Left ventricle myocardium inferior (tissue), 1 donor: ENCODE measurements at places on chromosomes 1 and 21. TPM values are rescaled to one million over a fixed set of nuclear protein-coding genes. Genes with fewer than 3 reads are reported as not detected.

DNA sequence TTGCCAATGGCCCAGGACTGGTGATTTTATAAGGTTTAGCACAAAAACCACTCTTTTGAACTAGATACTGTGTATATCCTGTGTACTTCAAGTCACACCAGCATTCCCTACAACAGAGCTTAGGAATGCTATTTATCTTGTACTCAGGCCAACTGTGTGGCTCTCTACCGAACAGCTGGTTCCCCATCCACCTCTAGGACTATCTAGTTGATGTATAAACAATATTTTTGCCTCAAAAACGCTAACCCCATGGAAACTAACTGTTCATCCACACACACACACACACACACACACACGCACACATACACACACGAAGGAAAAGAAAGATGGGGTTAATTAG is 28.7 kb upstream of the SLC45A3 start:
- DNase-seq, result no peak
- peak overlapping the region; percentile 27 for H3K27ac ChIP-seq
- peaks cover 31% of the 10 kb centered on the region for H3K4me1 ChIP-seq
- no peaks in the 10 kb centered on the region for H3K36me3 ChIP-seq

DNA sequence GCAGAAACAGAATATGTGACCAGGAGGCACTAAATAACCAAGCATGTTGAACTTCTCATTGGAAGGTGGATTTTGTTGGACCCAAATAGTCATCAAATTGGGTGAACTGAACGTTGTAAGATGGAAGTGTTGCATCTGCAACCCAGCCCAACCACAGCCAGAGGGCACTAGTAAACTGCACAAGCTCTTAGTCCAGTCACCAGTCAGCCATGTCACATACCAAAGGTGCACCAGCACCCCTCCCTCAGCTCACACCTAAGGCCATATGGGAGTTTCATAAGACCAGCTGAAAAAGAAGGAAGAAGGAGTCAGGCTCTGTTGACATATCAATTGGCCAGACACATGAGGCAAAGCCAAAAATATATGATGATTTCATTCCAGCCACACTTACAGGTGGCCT is 481.7 kb upstream of the NR5A2 start:
- no peak overlapping the region for H3K27ac ChIP-seq
- no peak overlapping the region for H3K4me3 ChIP-seq
- no peak for DNase-seq
- no peaks in the 10 kb centered on the region for H3K36me3 ChIP-seq

DNA sequence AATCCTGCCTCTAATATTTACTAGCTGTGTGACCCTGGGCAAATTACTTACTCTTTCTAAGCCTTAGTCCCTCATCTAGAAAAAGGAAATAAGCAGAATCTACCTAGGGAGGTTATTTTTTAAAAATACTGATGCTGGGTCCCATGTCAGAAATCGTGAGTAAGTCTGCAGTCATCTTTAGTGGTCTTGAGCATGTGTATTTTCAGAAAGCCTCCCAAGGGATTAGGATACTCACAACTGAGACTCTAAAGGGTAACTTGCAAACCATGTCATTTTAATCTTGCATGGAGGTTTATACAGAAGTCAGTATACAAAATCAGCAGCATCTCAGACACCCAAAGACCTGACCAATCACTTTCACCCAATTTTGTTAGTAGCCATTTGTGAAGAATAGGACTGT is 43.2 kb downstream of the DSTYK start:
- no peak overlapping the region for H3K27ac ChIP-seq
- no peak for DNase-seq
- no peaks in the 10 kb centered on the region for H3K27me3 ChIP-seq
- peaks cover 48% of the 10 kb centered on the region for H3K36me3 ChIP-seq
- H3K4me3 ChIP-seq, result no peak overlapping the region

DNA sequence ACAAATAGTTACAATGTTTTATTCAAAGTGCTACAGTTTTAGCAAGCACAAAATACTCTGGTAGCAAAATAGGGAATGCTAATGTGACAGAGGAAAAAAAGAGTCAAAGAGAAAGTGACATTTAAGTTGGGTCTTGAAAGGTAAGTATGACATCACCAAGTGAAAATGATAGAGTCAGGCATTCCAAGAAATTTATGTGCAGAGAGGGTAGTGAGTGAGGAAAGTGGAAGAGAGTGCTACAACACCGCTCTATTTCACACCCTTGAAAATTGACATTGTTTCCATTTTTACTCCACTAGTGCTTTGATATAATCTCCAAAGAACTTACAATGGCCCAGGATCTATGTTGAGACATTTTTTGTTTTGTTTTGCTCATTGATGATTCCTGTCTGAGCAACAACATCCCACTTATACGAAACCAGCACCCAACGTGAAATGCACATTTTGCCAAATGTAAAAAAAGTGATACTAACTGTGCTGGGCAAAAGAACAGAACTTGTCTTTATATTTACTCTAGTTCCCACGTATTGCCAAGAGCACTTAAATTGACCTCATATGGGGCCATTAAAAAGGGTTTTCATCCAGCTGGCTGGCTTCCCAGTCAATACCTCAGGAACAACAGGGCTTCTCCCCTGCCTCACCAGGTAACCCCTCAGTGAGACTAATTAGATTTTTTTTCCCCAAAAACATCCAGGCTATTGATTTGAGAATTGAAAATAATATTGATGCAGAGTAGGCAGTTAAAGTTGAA is 206.3 kb upstream of the NR5A2 start:
- no peak overlapping the region for H3K4me3 ChIP-seq
- H3K27me3 ChIP-seq, result no peaks in the 10 kb centered on the region
- no peaks in the 10 kb centered on the region for H3K36me3 ChIP-seq
- DNase-seq, result no peak

- H3K4me3 ChIP-seq, result no peak overlapping the region
- no peak overlapping the region for H3K27ac ChIP-seq
- no peaks in the 10 kb centered on the region for H3K27me3 ChIP-seq
- no peak for DNase-seq
Observed at GRCh38 chr1:217342105-217342504, 288.8 kb downstream of the GPATCH2 start.

GRCh38 chr21:42629933-42630589 is 23.4 kb upstream of the PDE9A start:
- no peak overlapping the region for H3K4me3 ChIP-seq
- H3K36me3 ChIP-seq, result no peaks in the 10 kb centered on the region
- H3K4me1 ChIP-seq, result peaks cover 14% of the 10 kb centered on the region
- no peak for DNase-seq

- peaks cover 9% of the 10 kb centered on the region for H3K4me1 ChIP-seq
- no peak for DNase-seq
- no peak overlapping the region for H3K4me3 ChIP-seq
- H3K27ac ChIP-seq, result no peak overlapping the region
Observed at GRCh38 chr1:12047120-12047876, 15.8 kb upstream of the TNFRSF8 start.

- H3K27ac ChIP-seq, result no peak overlapping the region
- H3K27me3 ChIP-seq, result peaks cover 76% of the 10 kb centered on the region
- peaks cover 6% of the 10 kb centered on the region for H3K36me3 ChIP-seq
- no peak overlapping the region for H3K4me3 ChIP-seq
- no peak for DNase-seq
- H3K4me1 ChIP-seq, result peaks cover 41% of the 10 kb centered on the region
Observed at GRCh38 chr1:6258675-6259074, 2.2 kb downstream of the GPR153 start.

- H3K4me1 ChIP-seq, result peaks cover 49% of the 10 kb centered on the region
- H3K27me3 ChIP-seq, result no peaks in the 10 kb centered on the region
- no peak for DNase-seq
Observed at GRCh38 chr1:185045814-185046492, 595 bp downstream of the RNF2 start.

- no peaks in the 10 kb centered on the region for H3K36me3 ChIP-seq
- no peak overlapping the region for H3K27ac ChIP-seq
- H3K27me3 ChIP-seq, result peaks cover 4% of the 10 kb centered on the region
Observed at GRCh38 chr1:64263335-64263734, 59.9 kb downstream of the UBE2U start.

GRCh38 chr1:16218014-16218673 is 5.7 kb upstream of the ARHGEF19 start:
- H3K4me1 ChIP-seq, result peaks cover 23% of the 10 kb centered on the region
- peak overlapping the region; percentile 79 for H3K27ac ChIP-seq
- no peaks in the 10 kb centered on the region for H3K36me3 ChIP-seq

DNA sequence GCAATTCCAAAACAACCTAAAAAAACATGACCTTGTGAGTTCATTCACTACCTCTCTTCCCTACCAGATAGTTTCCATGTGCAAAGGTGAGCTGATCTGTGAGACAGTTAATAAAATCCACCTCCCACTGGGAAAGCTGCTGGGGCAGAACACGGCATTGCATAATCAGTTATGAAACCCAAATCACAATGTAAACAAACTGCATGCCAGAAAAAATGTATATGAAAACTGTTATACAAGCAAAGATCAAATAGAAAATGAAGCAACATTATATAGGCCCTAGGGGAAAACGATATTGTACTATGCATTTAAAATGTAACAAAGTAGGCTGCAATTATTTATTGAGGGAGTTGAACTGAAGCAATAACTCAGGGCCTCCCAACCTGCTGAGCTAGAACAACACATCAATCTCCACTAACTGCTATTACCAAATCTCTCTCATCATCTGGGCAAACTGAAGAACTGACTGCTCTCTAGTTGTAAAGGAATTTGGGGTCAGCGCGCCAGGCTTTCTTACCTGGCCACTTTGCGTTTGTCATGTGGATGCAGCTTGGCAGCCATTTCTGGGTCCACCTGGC is 31.0 kb downstream of the TRIT1 start:
- H3K27ac ChIP-seq, result no peak overlapping the region
- H3K4me1 ChIP-seq, result no peaks in the 10 kb centered on the region
- peaks cover 59% of the 10 kb centered on the region for H3K36me3 ChIP-seq
- H3K27me3 ChIP-seq, result no peaks in the 10 kb centered on the region
- DNase-seq, result no peak

DNA sequence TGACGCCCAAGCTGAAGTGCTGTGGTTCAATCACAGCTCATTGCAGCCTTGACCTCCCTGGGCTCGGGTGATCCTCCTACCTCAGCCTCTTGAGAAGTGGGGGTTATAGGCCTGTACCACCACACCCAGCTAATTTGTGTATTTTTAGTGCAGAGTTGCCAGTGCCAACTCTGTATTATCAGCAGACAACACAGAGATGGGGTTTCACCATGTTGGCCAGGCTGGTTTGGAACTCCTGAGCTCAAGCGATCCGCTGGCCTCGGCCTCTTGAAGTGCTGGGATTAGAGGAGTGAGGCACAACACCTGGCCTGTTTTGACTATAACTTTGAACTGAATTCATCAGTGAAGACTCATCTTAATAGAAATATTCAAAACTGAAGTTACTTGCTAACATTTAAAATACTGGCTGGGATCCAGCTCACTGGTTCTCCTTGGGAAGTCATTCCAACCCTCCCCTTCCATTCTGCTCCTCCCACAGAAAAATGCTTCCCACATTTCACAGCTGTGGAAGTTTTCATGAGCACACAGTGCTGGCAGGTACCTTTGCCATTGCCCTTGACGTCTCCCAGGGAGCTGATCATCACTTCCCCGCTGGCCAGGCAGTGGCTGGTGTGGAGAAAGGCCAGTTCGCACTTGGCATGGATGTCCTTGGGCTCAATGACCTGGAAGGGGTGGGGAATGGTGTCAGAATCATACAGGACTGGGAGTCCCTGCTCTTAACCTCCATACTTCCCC is 4.7 kb downstream of the SELENBP1 start:
- no peaks in the 10 kb centered on the region for H3K27me3 ChIP-seq
- H3K4me1 ChIP-seq, result peaks cover 60% of the 10 kb centered on the region
- no peak for DNase-seq
- H3K36me3 ChIP-seq, result peaks cover 49% of the 10 kb centered on the region

- H3K36me3 ChIP-seq, result no peaks in the 10 kb centered on the region
- H3K27me3 ChIP-seq, result no peaks in the 10 kb centered on the region
- peaks cover 9% of the 10 kb centered on the region for H3K4me1 ChIP-seq
- no peak overlapping the region for H3K27ac ChIP-seq
Observed at GRCh38 chr21:35449846-35450245, 400.7 kb upstream of the RUNX1 start.

- no peaks in the 10 kb centered on the region for H3K36me3 ChIP-seq
- no peaks in the 10 kb centered on the region for H3K4me1 ChIP-seq
- H3K27me3 ChIP-seq, result no peaks in the 10 kb centered on the region
Observed at GRCh38 chr1:57319165-57319564, 104.7 kb downstream of the DAB1 start.

GRCh38 chr1:3312898-3313575 is 141.4 kb upstream of the ARHGEF16 start:
- H3K27me3 ChIP-seq, result peaks cover 51% of the 10 kb centered on the region
- peaks cover 78% of the 10 kb centered on the region for H3K4me1 ChIP-seq
- H3K27ac ChIP-seq, result peak overlapping the region; percentile 98
- no peaks in the 10 kb centered on the region for H3K36me3 ChIP-seq
- peak; percentile 87 for DNase-seq

GRCh38 chr21:21606041-21606440 is 607.8 kb downstream of the NCAM2 start:
- no peak overlapping the region for H3K4me3 ChIP-seq
- no peaks in the 10 kb centered on the region for H3K36me3 ChIP-seq
- no peak for DNase-seq
- H3K27me3 ChIP-seq, result no peaks in the 10 kb centered on the region

DNA sequence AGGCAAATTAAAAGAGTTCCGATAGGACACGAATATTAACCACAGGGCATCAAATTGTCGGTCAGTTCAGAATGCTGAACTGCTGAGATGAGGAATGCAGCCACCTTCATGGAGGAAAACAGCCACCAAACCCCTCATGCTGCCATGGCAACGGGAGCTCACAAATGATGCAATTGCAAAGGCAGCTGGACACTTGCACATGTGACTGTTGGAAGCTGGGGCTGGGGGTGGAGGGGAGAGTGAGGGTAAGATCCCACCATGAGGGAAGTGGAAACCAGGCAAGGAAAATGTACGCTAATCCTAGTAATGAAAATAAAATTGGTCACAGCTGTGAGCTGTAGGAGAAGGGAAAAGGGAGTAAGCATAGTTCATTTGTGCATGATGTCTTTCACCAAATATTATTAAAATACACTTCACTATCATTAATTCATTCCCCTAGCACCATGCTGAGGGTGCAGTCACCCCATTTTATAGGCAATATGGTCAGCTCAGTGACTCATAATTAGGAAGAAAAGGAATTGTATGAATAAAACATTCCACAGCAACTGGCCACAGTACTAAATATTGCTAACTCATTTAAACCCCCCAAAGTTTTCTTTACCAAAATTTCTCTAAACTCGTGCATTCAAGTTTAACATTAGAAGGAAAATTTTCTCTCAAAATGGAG is 15.3 kb downstream of the BECN2 start:
- H3K4me3 ChIP-seq, result no peak overlapping the region
- no peaks in the 10 kb centered on the region for H3K36me3 ChIP-seq
- H3K4me1 ChIP-seq, result no peaks in the 10 kb centered on the region
- H3K27ac ChIP-seq, result no peak overlapping the region

DNA sequence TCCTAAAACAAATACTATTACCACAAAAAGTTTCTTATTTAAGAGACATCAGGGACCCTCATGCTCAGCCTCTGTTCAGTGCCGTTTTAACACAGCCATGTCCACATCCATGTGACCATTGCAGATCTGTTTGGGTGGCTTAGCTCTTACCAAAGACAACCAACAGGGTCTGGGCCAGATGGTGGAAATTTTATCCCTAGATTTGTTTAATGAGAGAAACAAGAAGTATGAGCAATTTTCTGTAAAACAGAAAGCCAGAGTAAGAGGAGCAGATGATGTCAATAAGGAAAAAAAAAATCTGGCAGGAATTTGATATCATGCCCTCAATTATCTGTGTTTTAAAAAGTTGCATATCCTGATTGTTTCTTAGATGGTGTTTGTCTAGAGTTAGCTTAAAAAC is 299.9 kb downstream of the TM2D1 start:
- H3K27ac ChIP-seq, result peak overlapping the region; percentile 57
- no peak overlapping the region for H3K4me3 ChIP-seq
- DNase-seq, result no peak
- no peaks in the 10 kb centered on the region for H3K36me3 ChIP-seq
- H3K27me3 ChIP-seq, result no peaks in the 10 kb centered on the region

Gene SERTAD4
- 4.6 TPM for total RNA-seq

Gene ZYG11A
- not detected for total RNA-seq

Gene HTR6
- total RNA-seq, result not detected

Gene RORC
- total RNA-seq, result 10.3 TPM
